ENCODE measurements at places on chromosomes 7 and 10.

GRCh38 chr10:120643351-120643750, 186.3 kb downstream of the PLPP4 start:
- no peak for DNase-seq

DNA sequence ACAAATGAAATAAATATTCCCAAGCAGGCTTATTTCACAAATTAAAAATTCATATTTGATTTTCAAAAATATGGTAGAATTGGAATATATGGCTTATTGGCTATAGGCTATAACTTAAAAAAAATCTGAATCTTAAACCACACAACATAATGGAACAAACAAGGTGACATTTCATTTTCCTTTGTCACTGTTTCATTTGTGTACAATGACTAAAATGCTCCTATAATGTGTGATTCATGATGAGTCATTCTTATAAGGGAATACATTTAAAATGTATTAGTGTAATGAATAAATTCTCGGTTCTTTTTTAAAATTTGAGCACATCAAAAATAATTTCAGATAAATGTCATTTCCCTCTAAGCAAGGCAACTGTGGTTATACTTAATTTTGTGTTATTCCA, 148.0 kb upstream of the ANK3 start:
- DNase-seq, result no peak

- no peak for DNase-seq
These were observed 229.2 kb downstream of the CELF2 start for GRCh38 chr10:11246752-11247467.

DNA sequence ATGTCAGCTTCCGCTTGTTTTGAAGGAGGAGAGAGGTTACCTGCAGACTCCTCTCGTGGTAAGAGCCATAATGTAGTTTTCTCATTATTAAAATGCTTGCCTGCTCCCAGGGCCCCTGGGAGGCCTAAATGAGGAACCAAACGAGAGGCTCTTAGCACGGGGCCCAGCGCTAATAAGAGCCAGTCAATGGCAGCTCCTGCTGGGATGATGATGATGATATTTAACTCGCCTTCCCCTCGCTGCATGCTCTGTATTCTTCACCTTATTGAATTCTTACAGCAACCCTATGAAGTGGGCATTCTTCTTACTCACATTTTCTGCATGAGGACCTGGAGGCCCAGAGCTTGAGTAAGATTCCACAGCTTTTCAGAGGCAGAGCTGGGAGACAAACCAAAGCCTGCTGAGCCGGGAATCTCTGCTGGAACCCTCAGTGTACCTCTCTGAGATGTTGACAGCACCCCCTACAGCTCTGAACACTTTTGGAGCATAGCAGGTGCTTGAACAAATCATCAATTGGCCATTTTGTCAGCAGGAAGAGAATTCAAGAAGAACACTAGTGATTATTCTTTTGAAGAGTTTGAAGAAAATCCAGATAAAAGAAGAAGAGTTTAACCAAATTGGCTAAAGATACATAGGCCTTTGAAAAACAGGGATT, 93.1 kb upstream of the HABP2 start:
- no peak for DNase-seq

DNA sequence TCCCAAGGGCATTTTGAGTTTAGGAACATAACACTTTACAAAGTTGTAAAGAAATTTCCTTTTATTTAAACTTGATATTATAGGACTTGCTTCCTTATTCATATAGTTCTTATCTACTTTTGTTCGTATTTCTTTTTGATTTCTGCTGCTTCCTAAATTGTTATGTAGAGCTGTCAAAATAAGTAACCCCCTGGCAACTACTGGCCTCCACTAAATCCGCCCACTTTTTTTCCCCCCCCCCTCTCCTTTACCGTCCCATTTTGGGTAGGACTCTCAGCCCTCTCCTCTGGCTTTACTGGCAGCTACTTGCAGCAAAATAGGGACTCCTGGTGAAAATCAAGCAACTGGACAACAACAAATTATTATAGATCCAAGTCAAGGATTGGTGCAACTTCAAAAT, 1.1 kb downstream of the SP4 start:
- DNase-seq, result no peak

DNA sequence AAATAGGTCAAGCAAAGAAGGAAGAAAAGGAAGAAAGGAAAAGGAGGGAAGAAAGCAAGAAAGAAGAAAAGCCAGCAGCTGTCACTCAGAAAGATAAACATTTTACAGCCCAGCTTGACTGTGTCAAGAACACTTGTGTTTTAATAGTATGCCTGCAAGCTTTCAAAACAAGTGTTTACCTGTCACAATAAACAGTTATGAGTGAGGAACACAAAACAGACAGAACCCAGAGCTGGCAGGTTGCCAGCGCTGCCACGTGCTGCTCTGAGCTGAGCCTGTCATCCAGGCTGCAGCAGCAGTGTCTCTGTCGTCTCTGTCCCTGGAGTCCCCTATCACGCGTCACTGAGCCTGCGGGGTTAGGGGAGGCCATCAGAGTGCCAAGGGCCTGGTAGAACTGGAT, 827.6 kb upstream of the AUTS2 start:
- no peak for DNase-seq

DNA sequence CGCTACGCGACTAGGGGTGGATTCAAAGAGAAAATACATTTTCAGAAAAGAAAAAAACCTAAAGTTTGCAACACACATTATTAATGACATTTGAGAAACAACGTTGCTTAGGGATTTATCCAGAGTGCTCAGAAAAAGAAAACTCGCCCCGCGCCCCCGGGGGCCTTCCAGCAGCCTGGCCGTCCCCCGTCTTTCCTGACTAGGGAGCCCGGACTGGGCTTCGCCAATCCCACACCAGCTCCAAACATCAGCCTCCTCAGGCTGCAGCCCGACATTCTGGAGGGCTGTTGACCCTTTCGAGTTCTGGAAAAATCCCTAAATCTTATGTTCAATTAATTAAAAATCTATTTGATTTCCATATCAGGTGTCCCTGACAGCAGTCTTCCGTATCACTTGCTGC, 48.6 kb downstream of the CLEC2L start:
- DNase-seq, result no peak

DNA sequence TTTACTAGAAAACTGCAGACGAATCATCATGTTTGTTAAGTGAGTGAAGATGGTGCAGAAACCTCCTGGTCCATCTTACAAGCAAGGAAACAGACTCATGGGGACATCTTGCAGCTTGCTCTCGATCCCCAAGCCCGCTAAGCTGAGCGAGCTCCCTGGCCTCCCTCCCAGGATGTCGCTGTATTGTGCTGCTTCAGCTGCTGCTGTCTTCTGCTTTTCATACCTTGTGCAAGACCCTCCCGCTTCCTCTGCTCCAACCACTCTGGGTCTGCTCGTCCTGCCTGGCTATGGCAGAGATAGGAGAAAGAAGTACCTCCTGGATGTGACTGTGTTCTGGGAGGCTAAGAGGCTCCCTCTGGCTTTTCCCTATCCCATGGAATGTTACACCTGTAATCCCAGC, 285.2 kb upstream of the FZD8 start:
- no peak for DNase-seq

DNA sequence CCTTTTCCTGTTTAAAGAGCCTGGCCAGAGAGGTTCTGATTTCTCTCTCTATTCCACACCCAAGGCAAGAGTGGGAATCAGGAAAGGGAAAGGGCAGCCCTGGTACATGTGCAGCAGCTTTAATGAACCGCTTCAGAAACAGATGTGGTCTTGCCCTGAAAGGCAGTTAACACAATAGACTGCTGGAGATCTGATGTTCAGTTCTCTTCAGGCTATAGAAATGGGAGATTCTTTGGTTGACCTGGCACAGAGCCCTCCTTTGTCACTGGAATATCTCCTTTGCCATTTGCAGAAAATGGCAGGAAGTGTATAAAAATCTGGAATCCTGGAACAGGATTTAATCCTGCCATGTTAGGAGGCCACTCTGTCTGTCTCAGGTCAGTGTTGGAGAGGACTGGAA, 36.3 kb upstream of the EXOC6 start:
- no peak for DNase-seq

Data from activated T-cell treated with anti-CD3 and anti-CD28 coated beads, Interleukin-2, amount 50 U/mL, for 48 hours (primary cell).